Kidney epithelial cell (primary cell): ENCODE measurements at places on chromosomes 2 and 18. TPM values are rescaled to one million over a fixed set of nuclear protein-coding genes. Genes with fewer than 3 reads are reported as not detected.
A peak's percentile ranks its signal among the peaks of the same experiment; 100 is the strongest.

DNA sequence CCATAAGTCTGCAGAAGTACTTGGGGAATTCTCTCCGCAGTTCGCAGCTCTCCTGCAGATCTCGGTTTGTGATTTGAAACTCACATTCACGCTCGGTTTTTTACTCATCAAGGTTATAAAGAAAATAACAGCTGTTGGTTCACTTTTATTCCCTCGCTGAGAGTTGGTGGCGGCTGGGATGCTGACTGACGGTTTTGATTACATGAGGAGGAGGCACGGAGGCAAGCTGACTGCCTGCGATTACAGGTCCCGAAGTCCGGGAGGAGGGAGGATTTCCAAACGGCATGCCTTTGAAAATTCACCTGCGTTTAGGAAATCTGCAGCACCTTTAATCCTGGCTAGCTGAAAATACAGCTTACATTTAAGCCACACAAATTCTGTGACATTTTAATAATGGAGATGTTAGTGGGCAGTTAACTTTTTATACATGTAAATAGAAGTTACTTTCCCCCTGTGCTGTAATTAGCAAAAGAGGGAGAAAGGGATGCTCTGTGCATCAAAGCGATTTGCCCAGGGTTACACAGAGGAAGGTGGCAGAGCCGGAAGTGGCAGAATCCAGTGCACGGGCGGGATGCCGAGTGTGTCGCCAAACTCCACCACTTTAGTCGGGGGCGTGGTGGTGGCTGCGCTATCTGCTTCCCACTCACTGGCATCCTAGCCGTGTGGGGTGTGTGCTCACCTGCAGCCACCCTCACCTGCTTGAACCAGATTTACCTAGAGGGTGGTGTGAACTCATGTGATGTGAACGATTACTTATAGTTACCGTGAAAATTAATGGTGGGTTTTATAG, 14.7 kb downstream of the AGAP1 start:
- no peak for DNase-seq

DNA sequence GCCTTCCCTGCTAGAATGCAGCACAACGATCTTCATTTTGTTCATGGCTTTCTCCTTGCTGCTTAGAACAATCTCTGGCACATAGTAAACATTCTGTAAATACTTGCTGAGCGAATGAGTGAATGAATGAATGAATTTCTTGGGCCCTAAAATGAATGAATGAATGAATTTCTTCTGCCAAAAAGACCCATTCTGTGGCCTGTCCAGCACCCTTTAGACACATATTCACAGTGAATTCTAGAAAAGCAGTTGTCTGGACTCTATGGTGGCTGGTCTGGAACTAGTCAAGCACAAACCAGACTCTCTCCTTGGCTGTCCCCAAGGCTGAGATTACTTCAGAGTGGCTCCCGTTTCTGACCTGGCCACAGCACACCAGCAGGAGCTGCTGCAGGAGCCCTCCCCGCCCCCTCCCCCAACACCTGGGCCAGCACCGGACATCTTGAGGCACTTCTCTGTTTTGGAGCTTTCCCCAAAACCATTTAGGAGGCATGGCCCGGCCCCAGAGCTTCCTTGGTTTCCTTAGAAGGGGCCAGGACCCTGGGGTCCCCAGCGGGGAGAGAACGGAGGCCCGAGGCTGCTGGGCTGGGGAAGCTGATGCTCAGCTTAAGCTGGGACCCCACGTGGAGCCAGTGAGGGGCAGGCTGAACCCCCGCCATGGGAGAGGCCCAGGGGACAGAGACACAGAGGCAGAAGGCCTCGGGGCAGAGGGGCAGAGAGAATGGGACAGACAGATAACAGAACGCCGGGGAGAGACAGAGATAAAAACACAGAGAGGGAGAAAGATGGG, 159.0 kb downstream of the ZFP36L2 start:
- no peak for DNase-seq

DNA sequence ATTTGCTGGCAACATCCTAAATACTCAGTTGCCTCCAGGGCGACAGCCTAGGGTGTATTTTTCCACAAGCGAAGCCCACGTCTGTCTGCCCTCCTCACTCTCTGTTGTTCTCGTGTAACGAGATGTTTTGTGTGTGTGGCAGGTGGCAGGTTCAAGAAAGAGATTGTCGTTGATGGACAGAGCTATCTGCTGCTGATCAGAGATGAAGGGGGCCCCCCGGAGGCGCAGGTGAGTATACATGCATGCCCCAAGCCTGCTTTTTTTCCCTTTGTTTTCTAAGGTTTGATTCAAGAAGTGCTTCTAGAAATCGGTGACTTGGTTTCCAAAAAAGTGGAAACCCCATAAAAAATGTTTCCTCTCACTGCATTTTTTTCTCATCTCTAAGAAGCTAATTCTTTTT, 247.0 kb downstream of the AGAP1 start:
- DNase-seq, result no peak

The C2orf78 gene
- not detected in 2 replicates for total RNA-seq

DNA sequence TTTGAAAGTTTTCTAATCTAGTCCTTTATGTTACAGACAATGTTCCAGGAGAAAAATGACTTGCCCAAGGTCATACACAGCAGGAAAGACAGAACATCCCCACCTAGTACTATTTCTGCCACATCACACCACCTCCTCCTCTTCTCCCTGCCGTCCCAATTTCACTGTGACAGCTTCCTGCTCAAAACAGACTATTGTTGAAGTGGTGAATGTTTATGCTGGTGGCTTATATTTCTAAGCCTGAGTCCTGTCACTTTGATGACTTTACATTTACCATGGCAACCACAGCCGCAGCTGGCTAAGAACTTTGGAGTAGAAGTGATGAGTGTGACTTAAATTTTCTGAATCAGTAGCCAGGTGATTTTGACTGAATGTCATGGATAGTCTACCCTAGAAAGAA, 10.0 kb downstream of the GALNT5 start:
- DNase-seq, result no peak

The LBX2 gene
- 1.9 and 3.4 TPM in 2 replicates for total RNA-seq

DNA sequence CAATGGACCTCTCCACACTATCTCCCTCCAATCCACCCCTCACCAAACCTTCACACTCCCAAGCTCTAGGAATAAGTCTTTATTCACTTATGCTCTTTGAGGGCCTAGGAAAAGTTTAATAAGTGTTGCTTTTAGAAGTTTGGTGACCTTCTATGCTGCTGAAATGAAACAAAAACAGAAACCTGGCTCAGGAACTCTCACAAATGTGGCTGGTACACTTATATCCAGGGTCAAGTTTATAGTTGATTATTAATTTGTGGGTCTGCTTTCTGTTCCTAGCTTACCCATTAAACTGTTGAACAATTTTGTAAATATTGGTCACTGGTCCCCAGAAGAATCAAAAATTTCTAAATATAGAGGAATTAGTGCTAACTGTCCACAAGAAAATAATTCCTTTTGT, 14.2 kb upstream of the ANKRD44 start:
- no peak for DNase-seq

DNA sequence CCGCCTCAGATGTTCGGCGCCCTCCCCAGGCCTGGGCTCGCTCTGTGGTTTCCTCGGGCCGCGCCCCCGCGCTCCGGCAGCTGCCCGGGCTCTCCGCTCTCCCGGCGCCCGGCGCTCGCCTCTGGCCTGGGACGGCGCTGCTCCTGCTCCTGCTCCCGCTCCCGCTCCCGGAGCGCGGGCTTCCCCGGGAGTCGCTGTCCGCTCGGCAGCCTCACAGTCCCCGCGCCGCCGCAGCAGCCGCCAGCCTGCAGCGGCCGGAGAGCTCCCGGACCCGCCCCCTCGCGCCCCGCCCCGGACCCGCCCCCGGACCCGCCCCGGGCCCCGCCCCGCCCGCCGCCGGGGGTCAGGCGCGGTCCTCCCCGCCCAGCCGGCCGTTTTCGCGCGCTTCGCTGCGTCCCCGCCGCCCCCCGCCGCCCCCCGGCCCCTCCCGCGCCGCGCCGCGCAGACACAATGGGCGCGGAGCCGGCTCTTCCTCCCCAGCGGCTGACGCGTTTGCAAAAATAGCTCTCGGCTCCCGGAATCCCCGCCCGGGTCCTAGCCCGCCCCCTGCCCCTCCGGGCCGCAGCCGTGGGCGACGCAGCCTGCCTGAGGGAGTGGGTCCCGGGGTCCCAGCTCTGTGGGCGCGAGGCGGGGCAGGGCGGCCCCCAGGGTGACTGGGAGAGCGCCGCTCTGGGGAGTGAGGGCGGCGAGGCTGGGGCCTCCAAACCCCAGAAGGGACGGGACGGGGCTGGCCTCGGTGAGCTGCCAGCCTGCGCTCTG, at the start of gene ARL4C:
Gene ARL4C, minus strand, starts transcription at position 247 of the 759 bp plus-strand sequence. CDS start 495 bp downstream, outside the sequence.
- DNase-seq, result no peak

GRCh38 chr18:59699061-59699460, 1.8 kb upstream of the CCBE1 start:
- no peak for DNase-seq

DNA sequence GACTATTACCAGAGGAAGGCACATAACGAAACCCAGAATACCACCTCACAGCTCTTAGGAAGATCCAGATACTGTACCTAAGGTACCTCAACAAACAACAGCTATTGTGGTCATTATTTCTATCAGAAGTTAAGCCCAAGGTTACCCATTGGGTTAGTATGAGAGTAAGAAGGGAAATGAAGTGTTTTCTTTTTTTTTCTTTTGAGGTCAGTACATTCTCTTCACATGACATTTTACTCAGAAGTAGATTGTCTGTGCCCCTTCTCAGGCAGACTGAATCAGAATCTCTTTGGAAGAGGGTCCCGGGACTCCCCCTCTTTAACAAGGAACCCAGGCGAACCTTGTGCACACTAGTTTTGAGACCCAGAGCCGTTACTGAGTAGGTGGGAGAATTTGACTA, 233.7 kb upstream of the CXCR4 start:
- DNase-seq, result no peak

DNA sequence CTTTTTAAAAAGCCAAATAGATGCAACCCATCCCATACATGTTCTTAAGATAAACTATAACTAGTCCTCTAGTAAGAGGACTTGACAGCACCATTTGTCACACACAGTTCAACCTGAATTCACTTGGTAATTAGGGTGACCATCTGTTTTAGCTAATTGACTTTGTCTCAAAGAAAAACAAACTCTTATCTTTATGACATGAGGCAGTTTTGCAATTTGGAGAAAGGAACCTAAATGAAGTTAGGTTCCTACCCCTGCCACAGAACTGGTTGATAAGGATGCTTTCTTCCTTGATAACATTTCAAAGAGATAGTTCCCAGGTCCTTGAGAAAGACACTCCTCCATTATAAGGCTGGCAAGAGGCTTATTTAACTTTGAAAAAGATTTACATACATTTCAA, 57.4 kb upstream of the LRRTM1 start:
- DNase-seq, result no peak

DNA sequence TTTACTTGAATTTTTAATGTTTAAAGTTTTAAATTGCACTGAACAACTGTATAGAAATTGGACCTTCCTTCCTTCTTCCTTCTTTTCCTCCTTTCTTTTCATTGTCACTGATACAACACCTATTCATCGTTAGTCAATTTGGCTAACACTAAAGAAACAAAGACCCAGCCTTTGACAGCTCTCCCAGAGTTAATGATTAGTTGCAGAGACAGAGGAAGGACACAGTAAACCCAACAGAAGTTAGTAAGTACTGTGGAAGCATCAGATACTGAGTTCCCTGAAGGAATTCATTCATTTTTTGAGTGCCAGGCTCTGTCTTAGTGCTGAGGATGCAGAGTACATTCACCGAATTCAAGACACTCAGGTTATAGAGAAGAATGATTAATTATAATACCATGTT, 77.9 kb upstream of the RAB27B start:
- DNase-seq, result peak; percentile 32

- no peak for DNase-seq
Measured at GRCh38 chr2:223319601-223320000, 267.6 kb downstream of the KCNE4 start.

The EVX2 gene
- total RNA-seq, result not detected in 2 replicates

The SERPINB4 gene
- not detected in 2 replicates for total RNA-seq

The PLB1 gene
- total RNA-seq, result 0.25 and 0.82 TPM in 2 replicates

The PPP1R1C gene
- 2.1 and 4.9 TPM in 2 replicates for total RNA-seq

GRCh38 chr18:11497585-11497984, 111.8 kb upstream of the SLC35G4 start:
- DNase-seq, result no peak

DNA sequence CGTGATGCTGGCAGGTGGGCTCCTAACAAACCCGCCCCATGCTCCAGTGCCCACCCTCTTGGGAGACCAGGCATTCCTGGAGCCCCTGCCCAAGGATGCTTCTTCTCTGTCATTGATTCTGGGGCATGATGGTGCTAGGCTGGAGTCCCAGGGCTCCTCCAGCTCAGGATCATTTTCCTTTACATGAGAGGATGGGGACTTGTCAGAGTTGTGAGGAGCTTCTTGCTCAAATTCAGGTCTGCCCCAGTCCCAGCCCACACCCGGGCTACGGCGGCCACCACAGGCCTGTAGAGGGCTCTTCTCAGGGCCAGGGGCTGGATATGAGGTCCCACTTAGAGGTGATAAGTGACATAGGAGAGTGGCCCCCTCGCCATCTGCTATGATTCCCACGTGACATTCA, 141.1 kb upstream of the COPS8 start:
- no peak for DNase-seq

DNA sequence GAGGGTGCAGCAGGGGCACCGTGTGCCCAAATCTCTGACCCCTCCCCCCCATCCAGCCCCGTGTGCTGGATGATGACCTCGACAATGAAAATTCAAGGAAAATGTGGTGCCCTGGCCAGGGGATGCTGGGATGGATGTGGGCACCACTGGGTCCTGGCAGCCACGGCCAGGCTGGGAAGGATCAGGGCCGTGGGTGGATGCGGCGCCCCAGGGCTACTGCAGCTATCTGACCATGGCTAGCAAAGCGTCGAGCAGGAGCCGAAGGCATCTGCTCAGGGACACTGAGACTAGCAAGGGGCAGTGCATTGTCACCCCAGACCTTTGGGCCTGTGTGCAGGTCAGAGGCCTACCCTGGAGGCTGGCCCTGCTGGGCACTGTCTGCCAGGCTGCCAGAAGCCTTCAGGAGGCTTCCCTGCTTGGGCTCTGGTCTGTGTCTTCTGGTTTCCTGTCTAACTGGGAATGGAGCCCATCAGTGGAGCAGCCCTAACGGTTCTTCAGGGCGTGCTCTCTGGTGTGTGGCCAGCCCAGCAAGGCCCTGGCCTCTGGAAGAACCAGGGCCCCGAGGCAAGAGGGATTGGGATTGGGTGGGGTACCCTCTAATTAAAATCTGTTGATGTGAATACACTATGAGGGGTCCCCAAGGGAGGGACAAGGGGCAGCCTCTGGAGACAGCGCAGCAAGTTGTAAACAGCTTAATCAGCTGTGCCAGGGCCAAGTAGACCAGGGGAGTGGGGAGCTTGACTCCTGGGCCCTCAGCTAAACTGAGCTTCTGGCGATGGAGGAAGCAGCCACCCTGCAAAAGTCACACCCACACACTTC, 98.0 kb downstream of the STPG4 start:
- DNase-seq, result no peak
